ENCODE measurements at places on chromosomes 13 and 19. TPM values are rescaled to one million over a fixed set of nuclear protein-coding genes. Genes with fewer than 3 reads are reported as not detected.

The HSH2D gene
- polyA plus RNA-seq, result not detected

The CGB5 gene
- 1.3 TPM for polyA plus RNA-seq

The NCCRP1 gene
- not detected for polyA plus RNA-seq

The CGB1 gene
- not detected for polyA plus RNA-seq

The PTH2 gene
- polyA plus RNA-seq, result not detected

The SIGLEC5 gene
- polyA plus RNA-seq, result not detected

The NUMBL gene
- 30.8 TPM for polyA plus RNA-seq

The ASF1B gene
- polyA plus RNA-seq, result 19.0 TPM

The ZNF626 gene
- polyA plus RNA-seq, result 9.5 TPM

The KLK12 gene
- polyA plus RNA-seq, result not detected

The GPR108 gene
- polyA plus RNA-seq, result 78.8 TPM

The ATP1A3 gene
- polyA plus RNA-seq, result 0.34 TPM

The HPN gene
- not detected for polyA plus RNA-seq

The SIAH3 gene
- not detected for polyA plus RNA-seq

The KRTDAP gene
- not detected for polyA plus RNA-seq

The ZNF560 gene
- 0.16 TPM for polyA plus RNA-seq

The CCDC194 gene
- not detected for polyA plus RNA-seq

The NOVA2 gene
- polyA plus RNA-seq, result not detected

The BST2 gene
- 0.75 TPM for polyA plus RNA-seq

The SSC5D gene
- 9.8 TPM for polyA plus RNA-seq

The PSG6 gene
- polyA plus RNA-seq, result 1.2 TPM

The CD22 gene
- polyA plus RNA-seq, result 0.16 TPM
